Mesothelial cell of epicardium (in vitro differentiated cells): ENCODE measurements at places on chromosomes 11 and 22. TPM values are rescaled to one million over a fixed set of nuclear protein-coding genes. Genes with fewer than 3 reads are reported as not detected.

DNA sequence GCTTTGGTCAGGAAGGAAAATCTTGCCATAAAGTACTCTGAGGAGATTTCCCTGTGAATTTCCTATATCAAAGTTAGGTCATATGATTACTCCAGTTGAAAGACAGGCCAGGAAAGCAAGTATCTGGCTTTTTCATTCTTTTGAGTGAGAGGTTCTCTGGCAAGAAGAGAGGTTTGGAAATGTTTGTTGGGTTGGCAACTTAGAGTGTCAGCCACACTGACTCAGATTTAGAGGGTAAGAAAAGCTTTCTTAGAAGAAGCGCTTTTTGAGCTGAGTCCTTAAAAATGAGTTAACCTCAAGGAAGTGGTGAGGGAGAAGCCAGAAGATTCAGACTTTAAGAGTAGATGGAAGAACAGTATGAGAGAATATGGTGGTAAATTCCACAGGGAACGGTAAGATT is 86.1 kb upstream of the BDNF start:
- no peak for DNase-seq

MIOX gene
- total RNA-seq: 0.34 to 0.66 TPM in 2 of 3 replicates, not detected in the other

DNA sequence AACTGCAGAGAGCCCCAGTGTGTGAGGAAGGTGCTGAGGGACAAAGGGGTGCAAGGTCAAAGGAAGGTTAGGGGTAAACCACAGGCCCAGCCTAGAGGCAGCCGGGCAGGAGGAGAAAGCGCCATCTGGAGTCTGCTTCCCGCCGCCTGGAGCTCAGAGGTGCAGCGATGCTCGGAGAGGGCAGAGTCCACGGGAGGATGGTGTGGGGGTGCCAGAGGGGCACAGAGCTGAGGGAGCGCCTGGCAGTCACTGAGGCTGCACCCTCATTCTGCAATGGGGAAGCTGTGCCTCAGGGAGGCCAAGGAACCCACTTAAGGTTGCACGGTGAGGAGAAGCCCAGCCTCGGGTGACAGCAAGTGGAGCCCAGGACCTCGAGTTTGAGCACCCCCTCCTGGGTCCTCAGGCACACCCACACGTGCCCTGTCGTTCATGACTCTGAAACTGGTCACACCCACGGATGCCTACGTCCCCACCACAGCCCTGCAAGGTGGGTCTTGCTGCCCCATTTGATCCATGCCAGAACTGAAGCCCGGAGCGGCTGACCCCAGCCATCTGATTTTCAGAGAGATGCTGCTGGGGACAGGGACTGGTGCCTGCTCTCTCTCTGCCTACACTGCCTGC is 1.6 kb downstream of the IL2RB start:
- DNase-seq: no peak

GRCh38 chr11:128310005-128310404 is 277.4 kb downstream of the ETS1 start:
- DNase-seq: no peak

DNA sequence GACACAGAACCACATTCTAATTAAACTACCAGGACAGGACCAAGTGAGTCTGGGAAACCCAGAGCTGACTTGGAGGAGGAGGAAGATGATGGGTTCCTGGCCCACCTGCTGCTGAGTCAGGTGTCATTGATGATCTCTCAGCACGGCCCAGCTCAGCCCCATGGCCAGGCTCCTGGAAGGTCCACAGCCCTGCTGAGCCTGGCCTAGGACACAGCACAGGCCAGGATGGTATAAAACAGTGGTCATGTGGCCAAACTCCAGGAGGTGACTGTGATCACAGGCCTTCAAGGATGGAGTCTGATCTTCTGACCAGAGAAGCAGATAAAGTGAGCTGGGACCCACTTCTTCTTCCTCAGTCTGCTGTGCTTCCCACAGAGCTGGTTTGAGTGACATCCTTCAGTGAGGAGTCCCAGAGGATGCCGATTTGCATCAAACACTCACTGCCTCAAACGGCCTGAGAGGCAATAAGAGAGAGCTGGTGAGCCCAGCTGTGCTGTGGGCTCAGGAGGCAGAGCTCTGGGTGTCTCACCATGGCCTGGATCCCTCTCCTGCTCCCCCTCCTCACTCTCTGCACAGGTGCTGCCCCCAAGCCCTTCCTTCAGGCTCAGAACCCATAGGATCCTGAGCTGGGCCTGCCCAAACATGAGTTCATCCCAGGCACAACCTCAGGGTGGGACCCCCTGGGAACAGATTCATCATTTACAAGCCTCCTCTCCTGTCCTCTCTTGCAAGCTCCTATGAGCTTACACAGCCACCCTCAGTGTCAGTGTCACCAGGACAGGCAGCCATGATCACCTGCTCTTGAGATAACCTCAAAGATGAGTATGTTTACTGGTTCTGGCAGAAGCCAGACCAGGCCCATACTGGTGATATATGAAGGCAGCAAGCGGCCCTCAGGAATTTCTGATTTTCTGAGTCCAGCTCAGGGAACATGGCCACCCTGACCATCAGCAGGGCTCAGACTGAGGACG is 37.7 kb upstream of the IGLL5 start:
- no peak for DNase-seq

- DNase-seq: peak; percentile 82
Observed at GRCh38 chr22:45863981-45864751, 112.8 kb downstream of the WNT7B start.

GRCh38 chr11:122661182-122661945 is 5.8 kb downstream of the UBASH3B start:
- DNase-seq: no peak

MS4A3 gene
- total RNA-seq: not detected in 3 replicates
